ENCODE measurements at places on chromosomes 7 and 10. TPM values are rescaled to one million over a fixed set of nuclear protein-coding genes. Genes with fewer than 3 reads are reported as not detected.

Gene PTPRZ1
- not detected for total RNA-seq

Gene OTUD1
- 3.8 TPM for total RNA-seq

Gene CCDC136
- total RNA-seq = 2.2 TPM

Gene CALY
- 0.69 TPM for total RNA-seq

Gene ADAM22
- total RNA-seq = 0.29 TPM

Gene PNLIP
- not detected for total RNA-seq

Gene INHBA
- 0.11 TPM for total RNA-seq

Gene R3HCC1L
- 13.9 TPM for total RNA-seq
